ENCODE measurements at places on chromosomes 3 and 15. TPM values are rescaled to one million over a fixed set of nuclear protein-coding genes. Genes with fewer than 3 reads are reported as not detected.
A peak's percentile ranks its signal among the peaks of the same experiment; 100 is the strongest.

MFGE8 gene
- total RNA-seq: 217 TPM

GABPB1 gene
- 31.9 TPM for total RNA-seq

EEFSEC gene
- 8.1 TPM for total RNA-seq

EFCC1 gene
- total RNA-seq: not detected

GRCh38 chr15:87557881-87558280 is 698.7 kb downstream of the NTRK3 start:
- DNase-seq: peak; percentile 38

- no peak for DNase-seq
Observed at GRCh38 chr3:36484386-36484785, 104.1 kb downstream of the STAC start.

GRCh38 chr15:60932051-60932915 is 296.8 kb downstream of the RORA start:
- DNase-seq: peak; percentile 65

GRCh38 chr3:60131618-60132017 is 1081.8 kb upstream of the CFAP20DC start:
- no peak for DNase-seq

DNA sequence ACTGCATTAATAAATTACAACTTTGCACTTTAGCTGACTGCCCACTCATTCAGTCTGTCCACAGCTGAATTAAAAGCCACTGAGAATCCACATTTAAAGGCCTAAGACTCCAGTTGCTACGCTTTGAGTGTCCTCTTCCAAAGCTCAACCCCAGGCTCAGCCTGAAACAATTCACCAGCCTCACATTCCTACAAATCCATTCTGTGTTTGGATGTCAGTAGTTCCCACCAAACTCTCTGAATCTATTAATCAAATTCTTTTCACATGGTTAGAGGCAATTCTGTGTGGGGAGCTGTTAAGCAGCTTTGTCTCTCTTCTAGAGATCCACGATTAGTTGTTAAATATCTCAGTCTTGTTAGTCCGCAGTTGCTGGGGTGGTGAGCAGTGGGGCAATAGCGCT is 116.8 kb upstream of the UBE2E2 start:
- DNase-seq: no peak

DNA sequence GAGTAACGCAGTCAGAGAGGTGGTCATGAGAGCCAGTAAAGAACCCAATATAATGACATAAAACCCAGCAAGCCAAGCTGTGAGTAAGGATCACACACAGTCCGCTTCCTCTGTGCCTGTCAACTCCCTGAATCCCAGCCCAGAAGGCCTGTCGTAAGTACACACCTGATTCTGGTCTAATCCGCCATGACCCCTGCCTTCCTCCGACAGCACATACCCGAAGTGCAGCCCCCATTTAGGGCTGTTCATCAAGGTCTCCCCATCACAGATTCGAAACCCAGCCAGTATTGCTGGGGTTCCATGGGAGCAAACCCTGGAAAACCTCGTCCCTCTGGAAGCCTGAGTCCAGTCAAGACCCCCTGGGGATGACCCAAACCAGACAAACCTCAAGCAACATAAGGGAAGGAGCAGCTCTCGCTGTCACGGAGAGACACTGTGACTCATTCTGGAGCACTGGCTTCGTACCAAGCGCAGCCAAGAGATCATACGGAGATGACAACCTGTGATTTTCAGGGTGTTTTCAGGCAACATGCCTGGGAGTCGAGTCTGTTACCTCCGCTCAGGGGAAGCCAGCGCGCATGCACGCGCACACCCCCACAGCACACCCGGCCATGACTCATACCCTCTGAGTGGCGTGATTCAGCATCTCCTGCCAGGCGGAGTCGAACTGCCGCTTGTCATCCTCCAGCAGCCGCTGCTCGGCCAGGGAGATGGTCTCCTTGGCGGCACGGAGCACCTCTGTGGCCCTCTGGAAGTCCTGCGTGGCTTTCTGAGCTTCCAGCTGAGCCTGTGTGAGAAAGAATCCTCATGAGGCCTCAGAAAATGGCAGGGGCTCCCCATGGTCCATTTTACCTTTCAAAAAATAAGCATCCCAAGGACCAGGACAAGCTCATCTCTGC is 63.0 kb downstream of the SH3BP5 start:
- DNase-seq: peak; percentile 95

GRCh38 chr3:186971578-186971977 is 41.3 kb downstream of the ST6GAL1 start:
- DNase-seq: no peak

PLA2G4D gene
- total RNA-seq: not detected

DNA sequence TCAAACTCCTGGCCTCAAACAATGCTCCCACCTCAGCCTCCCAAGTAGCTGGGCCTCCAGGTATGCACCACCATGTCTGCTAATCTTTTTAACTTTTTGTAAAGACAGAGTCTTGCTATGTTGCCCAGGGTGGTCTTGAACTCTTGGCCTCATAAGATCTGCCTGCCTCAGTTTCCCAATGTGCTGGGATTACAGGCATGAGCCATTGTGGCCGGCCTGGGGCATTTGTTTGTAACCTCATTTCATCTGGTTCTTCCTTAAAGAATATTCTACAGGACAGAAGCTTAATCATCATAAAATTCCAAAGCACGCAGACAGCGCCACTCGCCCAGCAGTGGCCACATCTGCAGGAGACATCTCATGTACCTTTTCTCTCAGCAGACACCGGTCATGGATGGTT is 23.6 kb upstream of the CYFIP1 start:
- DNase-seq: no peak

RAD51 gene
- total RNA-seq: 12.1 TPM

- DNase-seq: no peak
Observed at GRCh38 chr3:13662238-13662847, 113.4 kb downstream of the FBLN2 start.

GRCh38 chr3:181948286-181948685 is 236.6 kb downstream of the SOX2 start:
- DNase-seq: no peak

- no peak for DNase-seq
Observed at GRCh38 chr15:66953523-66954229, 111.7 kb upstream of the SMAD3 start.

DNA sequence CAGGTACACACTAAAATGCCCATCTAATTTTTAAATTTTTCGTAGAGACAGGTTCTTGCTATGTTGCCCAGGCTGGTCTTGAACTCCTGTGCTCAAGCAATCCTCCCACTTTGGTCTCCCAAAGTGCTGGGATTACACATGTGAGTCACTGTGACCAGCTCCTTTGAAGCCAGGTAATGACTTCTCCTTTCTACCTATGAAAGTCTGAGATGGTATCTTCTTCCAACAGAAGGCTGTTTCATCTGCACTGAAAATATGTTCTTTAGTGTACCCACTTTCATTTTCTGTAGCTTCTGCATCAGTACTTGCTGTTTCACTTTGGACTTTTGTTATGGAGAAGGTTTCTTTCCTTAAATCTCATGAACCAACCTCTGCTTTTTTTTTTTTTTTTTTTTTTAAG is 8.8 kb downstream of the OIP5 start:
- no peak for DNase-seq

BUB1B gene
- total RNA-seq: 35.2 TPM

GRCh38 chr15:31300981-31301672 is 25.5 kb upstream of the KLF13 start:
- no peak for DNase-seq

DNA sequence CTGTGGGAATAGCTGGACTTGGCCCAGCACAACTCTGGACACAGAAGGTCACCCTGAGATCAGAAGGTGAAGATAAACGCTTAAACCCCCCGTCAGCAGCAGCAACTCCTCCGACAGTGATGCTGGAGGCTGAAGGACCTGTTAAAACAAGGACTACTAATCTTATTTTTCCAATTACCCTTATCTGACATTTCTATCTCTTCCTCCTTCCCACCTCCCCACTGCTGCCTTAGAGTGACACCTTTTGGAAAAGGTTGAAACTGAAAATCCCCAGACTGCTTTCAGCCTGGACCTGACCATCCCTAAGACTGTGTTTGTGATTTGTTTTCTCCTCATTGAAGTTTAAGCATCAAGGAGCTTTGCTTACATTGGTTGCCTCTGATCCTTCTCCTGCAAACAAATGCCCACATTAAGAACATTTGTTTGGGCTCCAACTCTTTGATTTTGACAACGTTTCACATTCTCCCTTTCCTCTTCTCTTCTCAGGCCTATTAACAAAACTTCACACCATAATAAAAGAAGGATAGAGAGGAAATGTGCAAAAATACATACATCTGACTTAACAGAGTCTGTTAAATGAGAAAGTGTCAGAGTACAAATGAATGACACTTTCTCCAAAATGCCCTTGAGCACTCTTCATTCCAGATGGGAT is 410.6 kb upstream of the WNT5A start:
- no peak for DNase-seq

- DNase-seq: no peak
Observed at GRCh38 chr3:11622586-11623550, 20.8 kb downstream of the VGLL4 start.

DNA sequence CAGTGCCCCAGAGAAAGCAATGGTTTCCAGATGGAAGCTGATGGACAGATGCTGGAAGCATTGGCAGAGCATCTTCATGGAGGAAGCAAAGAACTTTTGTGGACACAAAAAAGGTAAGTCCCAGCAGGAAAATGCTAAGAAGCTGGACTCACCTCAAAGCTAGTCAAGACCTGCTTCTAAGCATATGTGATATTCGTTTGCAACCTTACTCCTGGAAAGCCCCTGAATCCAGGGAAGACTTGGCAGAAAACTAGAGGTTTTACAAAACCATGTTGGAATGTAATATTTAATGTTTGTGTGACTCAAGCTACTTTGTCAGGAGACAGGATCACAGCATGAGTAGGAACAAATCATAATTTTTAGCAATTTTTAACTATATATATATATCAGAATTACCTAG is 288.2 kb downstream of the BCHE start:
- no peak for DNase-seq

CLEC3B gene
- 10.5 TPM for total RNA-seq

GRCh38 chr3:170107941-170108340 is 70.1 kb downstream of the GPR160 start:
- DNase-seq: peak; percentile 60

- DNase-seq: no peak
Observed at GRCh38 chr3:11794927-11795326, 51.8 kb downstream of the TAMM41 start.

DNA sequence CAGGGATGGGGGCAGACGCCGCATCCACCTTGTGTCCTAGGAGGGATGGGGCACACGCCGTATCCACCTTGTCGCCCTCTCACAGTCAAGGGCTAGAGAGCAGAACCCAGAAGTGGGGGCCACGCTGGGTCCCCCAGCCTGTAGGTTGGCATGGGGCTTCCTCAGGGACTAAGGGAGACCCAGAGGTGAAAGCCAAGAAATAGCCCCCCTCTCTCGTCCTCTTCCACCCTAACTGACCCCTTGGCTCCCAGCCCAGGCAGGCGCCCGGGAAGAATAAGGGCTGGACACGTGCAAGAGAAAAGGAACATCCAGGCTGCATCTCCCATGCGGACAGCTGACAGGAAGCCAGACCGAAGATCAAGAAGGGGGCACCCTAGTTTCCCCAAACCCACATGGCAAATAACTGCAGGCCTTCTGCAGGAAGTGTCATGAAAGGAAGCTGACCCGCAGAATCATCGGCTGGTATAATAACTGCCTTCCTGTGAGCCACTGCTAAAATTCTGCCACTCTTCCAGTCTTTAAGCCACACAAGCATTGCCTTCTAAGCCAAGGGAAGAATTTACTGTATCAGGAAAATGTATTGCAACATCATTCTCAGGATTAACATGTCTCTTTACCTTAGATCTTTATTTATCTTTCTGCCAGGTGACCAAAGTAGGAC is 38.5 kb upstream of the TFRC start:
- no peak for DNase-seq

- DNase-seq: no peak
Observed at GRCh38 chr3:41125258-41125657, 74.0 kb upstream of the CTNNB1 start.

- DNase-seq: peak; percentile 79
Observed at GRCh38 chr3:107884719-107885460, 205.9 kb downstream of the CD47 start.

PLS1 gene
- 0.99 TPM for total RNA-seq

GRCh38 chr3:123447749-123448517 is 957 bp downstream of the ADCY5 start:
- no peak for DNase-seq

- DNase-seq: peak; percentile 38
Observed at GRCh38 chr15:71325481-71325880, 210.2 kb downstream of the THSD4 start.

ACVR2B gene
- total RNA-seq: 2.5 TPM

- DNase-seq: no peak
Observed at GRCh38 chr3:186618318-186618938, 5.6 kb downstream of the AHSG start.

DAPK2 gene
- 3.7 TPM for total RNA-seq

CD200R1 gene
- total RNA-seq: not detected

DNA sequence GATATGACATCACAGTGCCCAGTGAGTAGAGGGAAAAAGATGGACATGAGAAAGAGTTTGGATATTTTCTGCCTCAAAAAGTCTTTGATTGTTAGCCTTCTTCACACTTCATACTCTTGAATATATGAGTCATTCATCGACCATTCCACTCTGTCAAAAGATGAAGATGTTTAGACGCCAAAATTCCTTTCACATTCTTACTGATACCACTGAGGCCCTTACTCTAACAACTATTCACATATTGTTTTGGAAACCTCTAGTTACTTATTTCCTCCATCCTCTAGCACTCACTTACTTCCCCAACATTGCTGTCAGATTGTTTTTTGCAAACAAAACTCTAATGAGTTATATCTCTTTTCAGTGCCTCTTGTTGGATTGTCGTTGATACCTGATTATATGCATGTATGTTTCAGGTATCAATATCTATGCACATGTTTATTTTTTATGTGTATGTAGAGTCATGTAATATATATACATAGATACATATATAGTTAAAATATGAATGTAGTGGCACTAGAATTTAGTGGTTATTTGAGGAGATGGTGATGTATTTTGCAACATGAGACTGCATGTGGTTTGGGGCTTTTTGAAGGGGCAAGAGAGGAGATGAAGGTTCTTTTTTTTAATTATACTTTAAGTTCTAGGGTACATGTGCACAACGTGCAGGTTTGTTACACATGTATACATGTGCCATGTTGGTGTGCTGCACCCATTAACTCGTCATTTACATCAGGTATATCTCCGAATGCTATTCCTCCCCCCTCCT is 40.0 kb upstream of the OR5H6 start:
- DNase-seq: no peak

- DNase-seq: peak; percentile 94
Observed at GRCh38 chr15:49423021-49423420, at the start of gene FGF7. Gene FGF7, plus strand, starts transcription at chr15:49423242. Its CDS starts 1,056 bp downstream, at chr15:49424298.

GRCh38 chr3:164326714-164327113 is 751.6 kb downstream of the SI start:
- no peak for DNase-seq

DNA sequence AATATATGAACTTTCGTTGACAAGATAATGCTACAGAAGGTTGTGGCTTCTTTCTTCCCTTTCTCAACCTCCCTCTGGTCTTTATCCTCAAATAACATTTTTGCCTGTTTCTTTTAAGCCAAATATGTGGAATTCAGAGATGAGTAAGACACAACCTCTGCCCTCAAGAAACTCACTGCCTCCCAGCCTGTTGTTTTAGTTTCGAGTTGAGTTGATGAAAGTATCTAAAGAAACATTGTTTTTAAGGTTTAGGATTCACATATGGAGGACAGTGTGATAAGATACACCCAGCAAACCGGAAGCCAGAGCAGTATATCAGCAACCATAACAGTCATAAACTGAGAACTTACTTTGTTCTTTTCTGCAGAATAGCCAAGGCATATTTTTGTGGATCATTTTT is 218.6 kb downstream of the THSD4 start:
- peak; percentile 77 for DNase-seq

Measured in fibroblast of the aortic adventitia (primary cell).